ENCODE measurements at places on chromosomes 2 and 18.

DNA sequence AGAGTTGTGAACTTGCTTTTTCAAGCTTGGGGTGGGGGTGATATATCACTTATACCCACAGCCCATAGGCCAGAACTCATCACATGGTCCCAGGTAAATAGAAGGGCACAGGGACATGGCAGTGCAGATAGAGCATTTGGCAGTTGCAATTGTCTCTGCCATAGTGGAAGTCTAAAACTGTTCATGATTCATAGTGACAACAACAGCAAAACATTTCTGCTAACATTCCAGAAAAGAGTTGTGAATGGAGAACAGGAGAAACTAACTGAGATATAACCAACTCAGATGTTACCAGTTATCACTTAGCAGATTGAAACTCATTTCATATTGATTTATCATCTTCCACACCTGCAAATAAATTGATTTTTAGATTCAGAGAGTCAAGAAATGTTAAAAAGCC is 278.6 kb upstream of the KYNU start:
- DNase-seq = no peak

DNA sequence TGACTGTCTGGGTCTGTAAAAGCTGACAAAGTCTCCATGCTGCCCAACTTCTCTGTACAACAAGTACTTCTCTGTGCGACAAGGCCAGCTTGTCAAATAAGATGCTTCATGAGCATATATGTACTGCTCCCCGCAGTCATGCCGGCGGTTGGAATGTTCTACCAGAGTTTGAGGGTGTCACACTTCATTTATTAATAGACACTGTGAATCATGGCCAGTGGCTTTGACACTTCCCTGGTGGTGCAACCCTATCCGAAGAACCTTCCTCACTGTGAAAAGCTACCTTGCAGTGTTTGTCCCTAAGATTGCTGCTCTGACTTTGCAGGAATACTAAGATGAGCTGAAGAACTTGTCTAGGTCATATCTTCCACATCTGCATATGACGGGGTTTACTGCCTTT is 120.9 kb upstream of the NRP2 start:
- DNase-seq = no peak

DNA sequence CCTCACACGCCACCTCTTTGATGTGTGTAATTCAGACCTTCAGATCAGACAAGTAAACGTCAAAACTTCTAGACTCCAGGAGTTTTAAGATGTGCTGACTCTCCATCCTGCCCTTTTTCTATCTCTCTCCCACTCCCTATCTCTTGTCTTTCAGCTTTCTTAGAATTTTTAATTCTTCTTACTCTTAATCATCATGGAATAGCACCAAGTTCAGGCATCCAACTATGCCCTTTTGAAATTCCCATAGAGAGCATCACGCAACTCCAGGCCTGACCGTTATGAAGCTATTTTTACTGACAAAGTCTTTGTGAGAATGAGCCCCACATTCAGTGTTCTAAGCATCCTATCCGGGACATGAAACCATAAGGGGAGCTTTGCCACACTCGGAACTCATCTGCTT is 62.6 kb downstream of the CTAGE1 start:
- no peak for DNase-seq

- no peak for DNase-seq
Observed at GRCh38 chr18:6885992-6886796, 156.7 kb downstream of the ARHGAP28 start.

- no peak for DNase-seq
Observed at GRCh38 chr2:40668425-40668824, 216.5 kb upstream of the SLC8A1 start.

DNA sequence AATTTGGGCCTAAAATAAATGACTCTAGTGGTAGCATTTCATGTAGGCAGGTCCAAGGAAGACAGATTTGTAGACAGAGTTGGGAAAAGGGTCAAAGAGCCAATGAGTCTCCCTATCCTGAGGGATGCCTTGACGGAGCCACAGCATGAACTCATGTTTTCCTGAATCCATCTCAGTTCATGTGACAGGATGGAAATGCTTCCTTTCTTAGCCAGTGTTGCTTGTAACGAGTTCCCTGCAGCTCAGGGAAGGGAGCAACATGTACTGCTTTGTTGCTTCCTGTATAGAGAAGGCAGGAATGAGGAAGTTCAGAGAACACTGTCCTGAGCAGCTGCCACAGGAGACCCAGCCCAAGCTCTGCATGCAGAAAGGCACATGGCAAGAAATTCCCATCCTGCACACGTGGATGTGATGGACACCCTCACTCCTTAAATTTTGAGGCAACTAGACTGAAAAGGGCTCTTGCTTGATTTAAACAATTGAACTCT is 27.9 kb downstream of the TMEM17 start:
- DNase-seq = no peak

GRCh38 chr2:170651624-170652325 is 63.4 kb upstream of the SP5 start:
- DNase-seq = no peak

DNA sequence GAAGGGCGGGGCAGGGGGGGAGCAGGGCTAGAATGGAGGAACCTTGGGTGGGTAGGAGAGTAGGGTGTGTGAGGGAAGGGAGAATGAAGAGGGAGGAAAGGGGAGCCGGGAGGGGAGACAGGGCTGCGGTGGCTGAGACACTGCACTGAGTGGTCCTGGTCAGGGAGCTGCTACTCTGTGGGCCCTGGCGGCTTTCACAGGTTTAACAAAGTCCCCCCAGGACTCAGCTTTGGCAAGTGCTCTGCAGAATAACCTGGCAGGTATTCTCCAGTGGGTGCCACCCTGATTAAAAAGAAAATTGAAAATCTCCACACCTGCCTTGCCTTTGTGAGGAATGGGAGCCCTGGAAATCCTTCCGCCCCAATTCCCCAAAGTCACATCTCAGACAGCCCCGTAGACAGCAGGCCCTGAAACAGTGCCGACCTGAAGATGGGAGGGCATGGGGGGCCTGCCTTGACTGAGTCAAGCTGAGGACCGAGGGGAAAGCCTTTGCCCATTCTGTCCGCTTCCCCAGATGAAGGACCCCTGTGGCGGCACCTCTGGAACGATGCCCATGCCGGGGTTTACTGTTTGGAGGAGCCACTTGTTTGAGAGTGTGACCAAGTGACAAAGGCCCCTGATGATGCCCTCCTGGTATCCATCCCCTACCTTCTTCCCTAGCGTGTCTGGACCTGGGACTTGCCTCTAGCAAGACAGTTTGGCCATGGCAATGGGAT is 43.6 kb upstream of the OTOS start:
- no peak for DNase-seq

- DNase-seq = no peak
Observed at GRCh38 chr18:7072593-7072992, 45.0 kb downstream of the LAMA1 start.

DNA sequence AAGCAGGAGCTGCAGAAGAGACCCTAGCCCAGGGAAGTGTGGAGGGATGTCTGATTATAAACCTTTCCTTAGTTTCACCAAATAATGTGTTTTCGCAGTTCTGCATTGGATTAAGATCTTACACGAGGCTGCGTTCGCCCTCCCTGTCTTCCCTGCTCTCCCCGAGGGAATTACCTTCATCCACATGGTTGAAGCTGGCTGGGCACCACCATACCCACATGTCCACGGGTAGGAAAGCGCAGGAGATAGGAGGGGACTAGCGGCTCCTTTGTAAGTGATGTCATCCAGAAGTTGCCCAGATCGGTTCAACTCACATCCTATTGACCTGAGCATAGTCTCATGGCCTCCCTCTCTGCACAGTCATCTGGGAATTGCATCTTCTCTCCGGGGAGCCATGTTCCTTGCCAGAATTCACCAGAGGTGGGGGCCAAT is 1.1 kb downstream of the TTL start:
- no peak for DNase-seq

- no peak for DNase-seq
Observed at GRCh38 chr18:71598374-71598773, 945.8 kb downstream of the CBLN2 start.

- DNase-seq = no peak
Observed at GRCh38 chr2:160335441-160335840, 135.4 kb upstream of the ITGB6 start.

DNA sequence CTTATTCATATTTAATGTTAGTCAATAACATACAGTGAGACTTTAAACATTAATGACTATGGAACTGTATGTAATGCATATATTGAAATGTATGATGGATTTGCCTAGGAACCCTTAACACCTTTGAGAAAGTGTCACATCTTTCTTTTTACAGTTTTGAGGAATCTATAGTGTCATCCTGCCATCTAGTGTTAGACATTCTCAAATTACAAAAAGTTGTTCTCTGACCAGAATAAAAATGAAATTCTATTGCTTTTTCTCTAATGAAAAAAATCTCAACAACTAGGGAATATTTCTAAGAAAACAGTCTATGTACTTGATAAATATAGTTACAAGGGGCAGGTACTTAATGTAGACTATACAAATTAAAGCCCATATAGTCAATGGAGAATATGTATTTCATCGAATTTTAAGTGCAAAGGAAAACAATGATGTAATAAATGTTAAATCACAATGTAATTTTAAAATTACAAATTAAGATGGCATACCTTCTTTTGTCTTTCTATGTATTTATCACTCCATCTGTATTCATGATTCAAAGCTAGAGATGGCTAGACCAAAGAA is 5.1 kb upstream of the CALCRL start:
- no peak for DNase-seq

DNA sequence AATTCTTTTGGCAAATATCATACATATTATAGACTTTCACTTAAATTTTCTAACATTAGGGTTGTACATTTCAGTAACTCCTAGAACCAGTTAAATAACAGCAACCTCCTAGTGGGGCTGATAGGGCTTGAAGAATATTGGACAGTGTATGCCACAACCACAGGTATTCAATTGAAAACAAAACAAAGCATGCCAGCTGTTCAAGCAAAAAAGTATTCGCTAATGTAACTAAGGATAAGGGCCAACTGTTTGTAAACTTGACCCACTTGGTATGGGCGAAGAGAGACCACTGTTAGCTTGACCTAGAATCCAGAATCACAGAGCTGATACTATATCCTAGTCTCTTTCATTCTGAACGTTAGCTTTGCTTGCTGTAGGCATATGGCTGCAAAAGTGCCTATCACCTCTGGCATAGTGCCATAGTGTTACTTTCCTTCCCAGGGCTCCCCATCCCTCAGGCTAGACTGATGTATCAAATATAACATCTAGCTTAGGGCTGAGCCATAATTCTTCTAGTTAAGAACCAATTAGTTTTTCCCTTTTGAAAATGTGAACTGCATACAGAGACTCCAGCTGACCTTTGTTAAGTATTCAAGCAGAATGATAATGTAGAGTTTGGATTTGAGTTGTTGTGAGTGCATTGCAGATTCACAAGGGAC is 458.8 kb upstream of the NRXN1 start:
- DNase-seq = no peak

DNA sequence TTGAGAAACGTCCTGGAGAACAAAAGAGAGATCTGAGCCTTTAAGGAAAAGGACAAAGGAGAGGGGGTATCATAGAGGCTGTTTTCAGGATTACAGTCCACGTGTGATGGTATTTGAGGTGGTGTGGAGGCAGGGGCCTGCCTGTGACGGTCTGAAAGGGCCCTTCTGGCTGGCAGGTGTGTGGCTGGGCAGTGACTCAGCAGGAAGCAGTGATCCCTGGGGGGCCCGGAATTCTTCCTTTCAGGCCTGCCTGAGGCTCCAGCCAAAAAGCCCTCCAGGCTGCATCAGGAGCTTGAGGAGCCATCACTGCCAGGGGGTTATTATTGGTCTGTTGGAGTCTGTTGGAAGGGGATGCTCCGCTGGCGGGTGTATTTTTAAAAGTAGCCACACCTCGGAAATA is 97.2 kb upstream of the TMEM18 start:
- no peak for DNase-seq

GRCh38 chr2:142907653-142908052 is 30.2 kb downstream of the KYNU start:
- DNase-seq = no peak

GRCh38 chr18:76494231-76495005 is 624 bp downstream of the ZNF516 start:
- no peak for DNase-seq

GRCh38 chr18:48136827-48137373 is 206.4 kb upstream of the SMAD2 start:
- no peak for DNase-seq

DNA sequence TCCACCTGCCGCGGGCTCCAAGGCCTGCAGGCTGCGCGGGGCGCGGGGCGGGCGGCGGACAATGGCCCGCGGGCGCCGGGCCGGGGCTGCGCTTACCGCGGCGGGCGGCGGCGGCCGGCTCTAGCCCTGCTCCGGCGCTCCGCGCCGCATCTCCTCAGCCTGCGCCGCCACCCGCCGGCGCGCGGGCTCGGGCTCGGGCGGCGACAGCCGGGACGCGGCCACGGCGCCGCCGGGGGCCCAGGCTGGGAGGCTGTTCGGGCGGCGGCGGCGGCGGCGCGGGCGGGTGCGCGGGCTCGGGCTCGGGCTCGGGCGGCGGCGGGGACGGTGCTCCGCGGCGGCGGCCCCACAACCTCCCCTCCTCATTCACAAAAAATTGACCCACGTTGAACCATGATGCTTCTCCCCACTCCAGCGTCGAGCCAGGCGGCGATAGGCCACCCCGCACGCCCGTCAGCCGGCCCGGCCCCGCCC is at the start of gene HDAC4:
HDAC4 (minus strand) TSS at position 425 of the 471 bp plus-strand sequence. CDS start 48,321 bp downstream, outside the sequence.
- DNase-seq = no peak

DNA sequence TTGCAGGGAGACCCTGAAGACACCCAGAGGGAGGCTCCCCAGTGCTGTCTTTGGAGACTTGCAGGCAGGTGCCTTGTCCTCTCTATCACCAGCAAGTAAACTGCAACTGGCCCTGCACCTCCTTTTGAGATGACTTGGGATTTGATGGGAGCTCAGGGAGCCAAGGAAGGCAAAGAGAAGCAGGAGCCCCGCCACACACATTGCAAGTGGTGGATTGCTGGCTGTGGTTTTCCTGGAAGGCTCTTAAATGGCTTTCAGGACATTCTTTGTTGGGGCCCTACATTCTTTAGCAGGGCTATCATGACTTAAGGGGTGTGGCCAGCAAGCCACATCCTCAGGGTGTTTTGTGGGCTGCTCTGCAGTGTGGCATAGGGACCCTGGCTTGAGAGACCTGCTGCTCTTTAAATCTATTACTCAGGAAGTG is 39.9 kb upstream of the CDC42EP3 start:
- DNase-seq = no peak

DNA sequence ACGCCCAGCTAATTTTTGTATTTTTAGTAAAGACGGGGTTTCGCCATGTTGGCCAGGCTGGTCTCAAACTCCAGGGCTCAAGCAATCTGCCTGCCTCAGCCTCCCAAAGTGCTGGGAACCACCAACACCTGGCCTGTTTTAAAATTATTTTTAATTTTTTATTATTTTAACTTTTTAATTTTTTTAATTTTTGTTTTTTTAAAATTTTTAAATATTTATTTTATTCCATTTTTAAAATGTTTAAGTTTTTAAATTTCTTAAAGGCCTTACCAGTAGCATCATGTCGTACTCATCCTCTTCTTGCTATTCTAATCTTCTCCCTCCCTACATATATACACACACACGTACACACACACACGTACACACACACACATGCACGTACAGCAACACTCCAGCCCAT is 1.4 kb downstream of the LYG1 start:
- DNase-seq = no peak

DNA sequence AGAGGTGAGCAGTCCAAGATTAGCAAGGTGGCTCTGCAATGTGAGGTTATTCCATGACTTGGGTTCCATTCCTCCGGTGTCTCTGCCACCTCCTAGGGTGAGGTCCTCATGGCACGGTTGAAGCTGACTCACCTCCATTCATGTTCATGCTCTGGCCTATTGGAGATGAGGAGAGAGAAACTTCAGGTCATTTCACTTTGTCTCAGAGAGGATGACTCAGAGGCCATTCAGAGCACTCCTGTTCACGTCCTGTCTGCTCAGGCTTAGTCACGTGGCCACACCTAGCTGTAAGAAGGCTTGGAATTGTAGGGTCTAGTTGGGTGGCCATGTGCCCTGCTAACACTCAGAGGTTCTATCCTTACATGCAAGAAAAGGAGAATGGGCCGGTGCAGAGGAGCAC is 67.5 kb upstream of the MBOAT2 start:
- DNase-seq = no peak

Data from activated gamma-delta T cell (primary cell).